ENCODE measurements at places on chromosomes 2 and 18.

- DNase-seq = no peak
Observed at GRCh38 chr2:158845444-158845843, 50.3 kb downstream of the DAPL1 start.

- no peak for DNase-seq
Observed at GRCh38 chr18:25253136-25253535, 98.8 kb downstream of the ZNF521 start.

DNA sequence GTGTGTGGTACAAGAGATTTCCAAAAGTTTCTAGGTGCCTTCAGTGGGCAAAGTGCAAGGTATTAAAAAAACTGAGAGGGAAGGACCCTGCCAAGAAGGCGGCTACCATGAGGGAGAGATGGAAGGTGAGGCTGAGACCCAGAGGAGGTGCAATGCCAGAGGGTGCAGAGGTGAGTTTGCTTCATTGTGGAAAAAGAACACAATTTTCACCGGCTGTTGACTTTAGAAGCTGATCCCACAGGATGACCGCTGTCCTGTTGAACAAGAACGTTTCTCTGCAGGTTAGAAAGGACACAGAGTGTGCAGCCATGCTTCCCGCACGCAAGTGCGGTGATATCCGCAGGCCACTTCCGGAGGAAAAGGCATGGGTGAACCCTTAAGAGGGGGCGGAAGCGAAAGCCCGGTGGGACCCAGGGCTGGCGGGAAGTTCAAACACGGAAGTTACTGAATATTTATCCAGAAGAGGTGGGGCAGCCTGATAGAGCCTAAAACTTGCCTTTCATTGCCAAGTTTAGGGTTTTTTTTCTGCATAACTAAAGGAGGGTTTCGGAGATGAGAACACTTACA is 16.6 kb downstream of the SP110 start:
- no peak for DNase-seq

- no peak for DNase-seq
Observed at GRCh38 chr2:39127973-39128372, 7.1 kb upstream of the SOS1 start.

- peak; percentile 49 for DNase-seq
Observed at GRCh38 chr2:105822186-105822585, 77.5 kb downstream of the NCK2 start.
